Mesothelial cell of epicardium (in vitro differentiated cells): ENCODE measurements at places on chromosomes 5 and 9. TPM values are rescaled to one million over a fixed set of nuclear protein-coding genes. Genes with fewer than 3 reads are reported as not detected.
A peak's percentile ranks its signal among the peaks of the same experiment; 100 is the strongest.

DNA sequence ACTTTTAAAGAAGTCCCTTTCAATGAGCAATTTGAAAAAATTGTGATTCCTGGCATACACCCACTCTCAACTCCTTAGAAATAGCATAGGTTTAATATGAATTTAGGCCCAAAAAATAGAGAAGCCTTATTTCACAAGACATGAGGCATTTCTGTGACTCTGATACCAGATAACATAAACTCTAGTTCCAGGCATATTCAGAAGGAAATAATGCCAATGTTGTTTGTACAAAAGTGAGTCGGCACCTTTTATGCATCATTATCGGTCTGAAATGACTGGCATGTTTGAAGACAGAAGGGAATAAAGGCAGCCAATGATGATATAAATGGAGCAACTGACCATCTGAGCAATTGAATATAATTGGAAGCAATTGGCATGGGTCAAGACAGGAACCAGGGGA is 19.4 kb upstream of the RECK start:
- DNase-seq = no peak

STING1 gene
- total RNA-seq = 26.8 to 30.3 TPM (median 27.0 TPM) in 3 replicates

GRCh38 chr5:154743812-154744211 is 11.4 kb upstream of the LARP1 start:
- DNase-seq = no peak

DNA sequence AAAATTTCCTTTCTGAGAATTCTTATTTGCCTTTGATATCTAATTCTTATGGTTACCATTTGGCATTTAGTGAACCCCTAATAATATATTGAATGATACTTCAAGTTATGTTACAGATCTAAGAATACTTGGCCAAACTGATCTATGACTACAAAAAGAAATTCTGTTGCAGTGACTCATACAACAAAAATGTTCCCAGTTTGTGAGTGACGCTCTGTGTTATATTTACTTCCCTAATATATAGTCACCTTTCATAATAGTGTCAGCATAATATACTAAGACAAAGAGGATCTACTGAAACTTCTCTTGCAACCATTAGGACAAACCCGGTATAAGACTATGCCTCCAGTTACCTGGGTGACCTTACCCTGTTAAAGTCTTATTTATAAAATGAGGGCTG is 216.9 kb upstream of the TLX3 start:
- DNase-seq = no peak

DNA sequence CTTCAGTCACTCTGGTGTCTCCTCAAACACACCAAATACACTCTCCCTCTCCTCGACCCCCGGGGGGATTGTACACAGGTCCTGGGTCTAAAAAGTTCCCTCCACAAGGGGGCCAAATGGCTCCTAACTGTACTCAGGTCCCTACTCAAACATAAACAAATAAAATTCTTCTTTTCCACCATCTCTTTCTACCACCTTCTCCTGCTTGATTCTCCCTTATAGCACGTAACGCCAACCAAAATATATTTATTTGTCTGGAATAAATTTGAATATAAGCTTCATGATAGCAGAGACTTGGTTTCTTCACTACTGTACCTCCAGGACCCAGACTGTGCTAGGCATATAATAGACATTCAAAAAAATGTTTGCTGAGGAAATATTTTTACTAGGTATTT is 21.4 kb downstream of the ZNF608 start:
- DNase-seq = no peak

GRCh38 chr9:6045364-6045763 is 29.9 kb upstream of the RANBP6 start:
- DNase-seq = no peak

DNA sequence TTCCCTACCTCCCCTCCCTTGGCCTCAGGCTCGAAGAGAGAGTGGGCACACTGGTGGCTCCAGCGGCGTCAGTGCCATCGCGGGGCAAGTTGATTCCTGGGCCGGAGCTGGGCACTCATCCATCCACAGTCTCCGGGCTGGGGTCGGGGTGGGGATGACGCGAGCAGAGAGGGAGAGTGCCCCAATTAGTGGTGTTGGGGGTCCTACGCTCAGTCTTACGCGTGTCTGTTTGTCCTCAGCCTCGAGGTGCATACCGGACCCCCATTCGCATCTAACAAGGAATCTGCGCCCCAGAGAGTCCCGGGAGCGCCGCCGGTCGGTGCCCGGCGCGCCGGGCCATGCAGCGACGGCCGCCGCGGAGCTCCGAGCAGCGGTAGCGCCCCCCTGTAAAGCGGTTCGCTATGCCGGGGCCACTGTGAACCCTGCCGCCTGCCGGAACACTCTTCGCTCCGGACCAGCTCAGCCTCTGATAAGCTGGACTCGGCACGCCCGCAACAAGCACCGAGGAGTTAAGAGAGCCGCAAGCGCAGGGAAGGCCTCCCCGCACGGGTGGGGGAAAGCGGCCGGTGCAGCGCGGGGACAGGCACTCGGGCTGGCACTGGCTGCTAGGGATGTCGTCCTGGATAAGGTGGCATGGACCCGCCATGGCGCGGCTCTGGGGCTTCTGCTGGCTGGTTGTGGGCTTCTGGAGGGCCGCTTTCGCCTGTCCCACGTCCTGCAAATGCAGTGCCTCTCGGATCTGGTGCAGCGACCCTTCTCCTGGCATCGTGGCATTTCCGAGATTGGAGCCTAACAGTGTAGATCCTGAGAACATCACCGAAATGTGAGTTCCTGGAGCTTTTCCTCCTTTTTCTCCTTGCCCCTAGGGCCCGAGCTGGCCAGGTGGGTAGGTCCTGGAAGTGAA is 861 bp downstream of the NTRK2 start:
- DNase-seq = peak; percentile 46

DNA sequence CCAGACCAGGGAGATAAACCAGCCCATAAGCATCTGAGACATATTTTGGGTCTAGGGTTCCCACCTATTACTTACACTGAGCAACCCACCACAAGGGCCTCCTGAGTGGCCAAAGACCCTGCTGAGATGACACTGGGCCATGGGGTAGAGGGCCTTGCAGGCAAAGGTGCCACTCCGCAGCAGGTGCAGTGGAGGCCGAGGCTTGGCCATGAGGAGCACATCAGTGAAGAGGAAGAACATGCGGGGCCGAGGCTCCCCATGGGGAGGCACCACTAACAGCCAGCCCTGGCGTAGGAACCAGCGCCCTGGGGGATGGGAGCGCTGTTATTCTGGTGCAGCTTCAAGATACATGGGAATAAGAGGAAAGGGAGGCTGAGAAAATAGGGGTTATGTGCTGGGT is 2.6 kb downstream of the ARHGEF39 start:
- DNase-seq = no peak
